H4 (cell line): ENCODE measurements at places on chromosomes 3 and 15. TPM values are rescaled to one million over a fixed set of nuclear protein-coding genes. Genes with fewer than 3 reads are reported as not detected.

The ITIH4 gene
- 0.10 and 6.1 TPM in 2 replicates for total RNA-seq

The GOLGA8J gene
- total RNA-seq = not detected in 2 replicates

The APH1B gene
- total RNA-seq = 20.7 and 27.3 TPM in 2 replicates

The CDAN1 gene
- total RNA-seq = 8.2 and 11.6 TPM in 2 replicates

DNA sequence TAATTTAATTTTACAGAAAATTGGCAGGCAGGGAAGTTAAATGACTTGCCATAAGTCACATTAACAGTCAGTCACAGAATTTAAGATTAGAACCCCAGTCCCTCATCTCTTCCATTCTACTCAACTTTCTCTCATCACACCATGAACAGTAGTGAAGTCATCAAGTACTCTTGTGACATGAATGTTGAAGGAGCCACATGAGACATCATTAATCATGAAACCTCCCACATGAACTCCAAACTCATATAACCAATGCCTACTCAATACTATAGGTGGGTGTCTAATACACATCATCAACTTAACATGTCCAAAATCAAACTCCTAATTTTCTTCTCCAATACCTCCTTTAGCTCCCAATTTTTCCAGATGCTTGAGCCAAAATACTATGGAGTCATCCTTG, 19.5 kb downstream of the PHC3 start:
- no peak for DNase-seq

DNA sequence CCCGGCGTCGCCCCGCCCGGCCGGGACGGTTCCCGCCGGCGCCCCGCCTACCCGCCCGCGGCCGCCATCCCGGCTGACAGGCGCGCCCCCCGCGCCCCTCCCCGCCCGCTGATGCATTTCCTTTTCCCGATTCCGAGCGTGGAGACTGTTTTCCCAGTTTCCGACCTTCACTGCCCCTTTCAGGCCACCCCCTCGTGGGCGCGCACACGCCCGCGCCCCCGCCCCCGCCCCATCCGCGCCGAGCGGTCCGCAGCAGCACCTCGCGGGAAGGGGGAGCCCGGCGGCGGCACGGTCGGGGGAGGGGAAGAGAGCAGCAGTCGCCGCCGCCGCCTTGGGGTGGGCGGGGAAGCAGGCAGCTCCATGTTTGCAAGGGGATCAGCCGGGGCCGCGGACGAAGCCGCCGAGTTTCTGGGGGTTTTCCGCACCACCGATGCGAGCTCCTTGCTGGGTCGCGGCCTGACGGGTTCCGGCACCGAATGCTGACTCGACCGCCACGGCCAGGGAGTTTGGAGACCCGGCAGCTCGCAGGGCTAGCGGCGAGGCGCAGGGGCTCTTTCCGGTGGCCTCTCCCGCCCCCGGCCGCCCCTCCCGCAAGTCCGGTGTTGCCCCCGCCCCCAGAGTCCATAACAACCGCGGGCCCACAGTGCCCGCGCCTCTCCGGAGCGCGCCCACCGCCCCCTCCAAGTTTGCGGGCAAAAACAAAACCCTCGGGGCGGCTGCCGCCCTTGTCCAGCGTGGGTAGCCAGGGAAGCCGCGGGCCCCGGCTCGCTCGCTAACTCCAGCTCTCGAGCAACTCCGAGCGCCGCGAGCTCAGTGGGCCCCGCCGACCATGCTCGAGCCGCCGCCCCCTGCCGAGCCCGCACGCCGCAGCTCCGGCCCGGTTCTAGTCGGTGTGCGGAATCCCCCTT, 3.2 kb upstream of the SIN3A start:
- peak; percentile 61 for DNase-seq

GRCh38 chr3:122427857-122428471, 12.1 kb upstream of the WDR5B start:
- no peak for DNase-seq

DNA sequence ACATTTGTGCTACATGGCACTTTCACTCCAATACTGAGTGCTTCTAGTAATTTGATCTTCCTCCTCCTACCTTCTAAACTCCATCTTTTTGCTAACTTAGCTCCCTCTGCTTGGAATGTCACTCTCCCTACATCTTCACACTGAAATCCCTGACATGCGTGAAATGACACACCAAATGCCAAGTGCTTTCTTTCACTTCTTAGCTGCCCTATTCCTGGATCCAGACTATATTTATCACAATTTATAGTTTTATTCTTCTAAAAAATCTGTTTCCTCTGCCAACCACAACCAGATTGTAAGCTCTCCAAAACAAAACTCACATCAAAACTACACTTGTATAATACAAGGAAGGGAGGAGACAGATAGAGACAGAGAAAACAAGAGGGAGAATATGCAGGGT, 387.3 kb downstream of the FGF12 start:
- no peak for DNase-seq

DNA sequence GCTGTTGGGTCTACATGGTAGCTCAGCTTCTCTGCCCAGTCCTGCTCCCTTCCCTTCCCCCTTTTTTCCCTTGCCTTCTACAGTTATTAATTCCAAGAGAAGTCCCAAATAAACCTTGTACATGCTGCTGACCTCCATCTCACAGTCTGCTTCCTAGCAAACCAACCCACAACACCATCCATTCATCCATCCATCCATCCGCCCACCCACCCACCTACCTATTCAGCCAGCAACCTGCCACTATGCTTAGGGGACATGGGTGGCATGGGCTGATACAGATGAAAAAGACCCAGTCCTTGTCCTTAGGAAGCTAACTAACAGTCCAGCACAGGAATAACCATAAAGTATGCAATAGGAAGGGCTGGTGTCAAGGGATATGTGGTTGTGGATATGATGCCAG, 5.7 kb downstream of the TNFAIP8L3 start:
- no peak for DNase-seq

- no peak for DNase-seq
Measured at GRCh38 chr3:139132976-139133375, 88.3 kb upstream of the PRR23C start.

DNA sequence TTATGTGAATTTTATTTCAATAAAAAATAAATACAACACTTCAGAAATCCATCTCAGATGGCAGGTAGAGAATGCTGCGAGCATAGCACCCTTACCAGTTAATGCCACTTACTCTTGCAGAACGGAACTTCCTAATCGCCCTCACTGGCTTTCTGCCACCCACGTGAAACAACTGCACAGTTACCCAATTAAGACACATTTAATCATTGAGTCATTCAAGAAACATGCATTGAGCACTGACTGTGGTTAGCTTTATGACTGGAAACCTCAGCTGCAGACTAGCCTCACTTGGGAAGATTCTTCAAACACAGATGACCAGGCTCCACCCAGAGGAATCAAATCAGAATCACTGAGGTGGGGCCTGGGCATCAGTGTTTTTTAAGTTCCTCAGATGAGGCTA, 5.6 kb upstream of the MFGE8 start:
- peak; percentile 99 for DNase-seq

GRCh38 chr3:30602946-30603345, 3.5 kb upstream of the TGFBR2 start:
- no peak for DNase-seq
